ENCODE measurements at places on chromosomes 11 and 22.
A peak's percentile ranks its signal among the peaks of the same experiment; 100 is the strongest.

DNA sequence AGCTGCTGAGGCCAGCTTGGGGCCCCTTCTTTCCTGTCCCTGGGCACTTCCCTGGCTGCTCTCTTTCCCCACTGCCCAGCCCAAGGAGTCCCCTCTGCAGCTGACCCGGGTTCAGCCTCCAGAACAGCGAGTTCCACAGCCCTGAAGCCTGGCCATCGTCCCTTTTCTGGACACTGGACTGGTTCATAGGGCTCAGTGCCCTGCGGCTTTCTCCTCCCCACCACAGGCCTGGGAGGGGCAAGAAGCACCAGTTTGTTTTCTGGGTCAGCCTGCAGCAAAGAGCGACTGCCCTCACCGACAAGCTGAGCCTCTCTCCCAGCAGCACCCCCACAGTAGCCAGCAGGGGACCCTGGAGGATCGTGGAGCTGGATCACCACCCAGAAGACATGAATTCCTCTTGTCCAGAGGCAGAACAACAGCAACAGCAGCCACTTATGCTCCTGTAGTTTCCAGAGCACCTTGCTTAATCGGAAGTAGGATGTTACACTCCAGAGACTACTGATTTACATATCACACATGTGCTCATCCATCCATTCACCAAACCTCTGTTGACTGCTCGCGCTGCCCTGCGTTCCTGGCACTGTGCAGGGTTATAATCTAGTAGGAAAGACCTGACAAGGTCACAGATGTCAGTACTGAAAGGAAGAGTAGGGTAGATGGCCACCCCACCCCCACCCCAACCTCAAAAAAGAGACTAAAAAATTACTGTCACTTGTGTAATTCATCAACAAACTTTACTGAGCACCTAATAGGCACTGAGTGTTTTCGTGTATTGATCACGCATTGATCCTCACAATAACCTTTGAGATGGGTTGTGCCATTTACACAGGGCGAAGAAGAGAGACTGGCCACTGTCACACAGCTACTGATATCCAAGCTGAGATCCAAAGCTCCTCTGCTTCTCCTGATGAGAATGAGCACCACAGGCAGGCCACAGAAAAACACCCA, 13.0 kb upstream of the CXCR5 start:
- no peak for DNase-seq

GRCh38 chr11:68148879-68149278, 27.7 kb upstream of the CHKA start:
- DNase-seq: no peak

DNA sequence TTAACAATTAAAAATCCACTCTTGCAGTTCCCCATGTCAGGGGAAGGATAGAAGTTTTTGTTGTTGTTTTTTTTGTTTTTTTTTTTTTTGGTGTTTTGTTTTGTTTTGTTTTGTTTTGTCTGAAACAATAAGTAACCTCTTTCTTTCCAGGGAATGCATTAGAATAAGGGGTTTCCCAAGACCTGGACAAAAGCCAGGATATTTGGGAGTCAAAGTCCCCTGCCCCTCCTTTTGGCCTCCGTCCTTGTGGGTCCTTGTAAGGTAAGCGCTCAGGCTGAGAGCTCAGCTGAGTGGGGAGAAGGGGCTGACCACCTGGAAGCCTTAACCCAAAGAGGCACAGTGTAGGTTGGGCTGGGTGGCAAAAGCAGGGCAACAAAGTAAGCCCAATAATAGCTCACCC, 515.4 kb downstream of the SOX6 start:
- DNase-seq: no peak

DNA sequence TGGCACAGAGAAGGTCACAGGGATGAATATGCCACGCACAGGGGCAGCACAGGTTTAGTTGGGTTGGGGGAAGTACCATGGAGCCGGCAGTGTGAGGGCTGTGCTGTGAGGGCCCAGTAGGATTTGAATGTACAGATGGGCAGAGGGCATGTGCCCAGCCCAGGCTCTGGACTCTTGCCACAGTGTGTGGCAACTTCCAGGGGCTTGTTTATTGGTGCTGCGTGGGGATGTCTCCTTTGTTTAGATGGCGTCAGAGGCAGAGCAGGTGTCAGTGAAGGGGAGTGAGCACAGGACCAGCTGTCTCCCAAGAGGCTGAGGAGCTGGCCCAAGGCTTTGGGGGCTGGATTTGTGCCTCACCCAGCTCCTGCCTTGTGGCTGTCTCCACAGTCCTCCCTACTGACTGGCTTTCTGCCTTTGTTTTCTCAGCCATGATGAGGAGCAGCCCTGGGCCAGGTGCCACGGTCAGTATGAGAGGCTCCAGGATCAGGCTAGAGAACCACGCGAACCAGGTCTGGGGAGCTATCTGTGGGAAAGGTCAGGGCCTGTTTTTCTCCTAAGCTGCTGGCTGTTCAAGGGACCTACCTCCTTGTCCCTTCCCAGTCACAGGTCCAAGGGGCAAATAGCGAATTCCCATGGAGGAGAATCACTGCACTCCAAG, 21.9 kb downstream of the SUN2 start:
- DNase-seq: no peak

GRCh38 chr11:76207642-76208401, 1.5 kb upstream of the WNT11 start:
- DNase-seq: peak; percentile 68

DNA sequence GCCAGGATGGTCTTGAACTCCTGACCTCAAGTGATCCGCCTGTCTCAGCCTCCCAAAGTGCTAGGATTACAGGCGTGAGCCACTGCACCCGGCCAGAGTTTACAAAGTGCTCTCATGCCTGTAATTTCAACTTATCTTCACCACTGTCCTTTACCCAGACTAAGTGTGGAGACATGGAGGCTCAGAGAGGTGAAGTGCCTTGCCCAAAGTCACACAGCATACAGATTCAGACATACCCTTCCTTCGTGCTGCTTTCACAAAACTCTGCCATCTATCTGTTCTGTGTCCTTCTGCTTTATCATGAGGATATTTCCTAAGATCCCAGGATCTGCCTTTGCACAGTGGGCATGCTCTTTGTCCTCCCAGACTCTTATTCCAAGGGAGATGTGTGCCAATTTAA, 143.6 kb upstream of the SYT13 start:
- DNase-seq: no peak

- no peak for DNase-seq
These were observed 8.4 kb downstream of the LRRC74B start for GRCh38 chr22:21054046-21054713.

DNA sequence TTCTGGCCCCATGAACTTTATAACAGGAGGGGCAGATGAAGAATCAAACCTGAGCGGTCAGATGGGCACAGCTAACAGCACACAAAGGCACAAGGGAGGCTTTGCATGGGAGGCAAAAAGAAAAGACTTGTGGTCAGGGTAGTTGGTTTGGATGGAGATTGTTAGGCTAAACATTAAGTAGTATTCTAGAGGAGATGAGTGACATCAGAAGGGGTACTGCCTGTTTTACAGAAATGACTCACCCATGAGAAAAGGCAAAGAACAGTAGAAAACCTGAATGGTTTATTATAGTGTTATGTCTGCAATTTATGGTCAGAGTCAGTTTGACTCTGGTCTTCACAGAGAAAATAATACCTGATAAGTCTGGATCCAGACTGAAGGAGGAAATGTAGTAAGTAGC, 129.8 kb upstream of the KIRREL3 start:
- DNase-seq: no peak

DNA sequence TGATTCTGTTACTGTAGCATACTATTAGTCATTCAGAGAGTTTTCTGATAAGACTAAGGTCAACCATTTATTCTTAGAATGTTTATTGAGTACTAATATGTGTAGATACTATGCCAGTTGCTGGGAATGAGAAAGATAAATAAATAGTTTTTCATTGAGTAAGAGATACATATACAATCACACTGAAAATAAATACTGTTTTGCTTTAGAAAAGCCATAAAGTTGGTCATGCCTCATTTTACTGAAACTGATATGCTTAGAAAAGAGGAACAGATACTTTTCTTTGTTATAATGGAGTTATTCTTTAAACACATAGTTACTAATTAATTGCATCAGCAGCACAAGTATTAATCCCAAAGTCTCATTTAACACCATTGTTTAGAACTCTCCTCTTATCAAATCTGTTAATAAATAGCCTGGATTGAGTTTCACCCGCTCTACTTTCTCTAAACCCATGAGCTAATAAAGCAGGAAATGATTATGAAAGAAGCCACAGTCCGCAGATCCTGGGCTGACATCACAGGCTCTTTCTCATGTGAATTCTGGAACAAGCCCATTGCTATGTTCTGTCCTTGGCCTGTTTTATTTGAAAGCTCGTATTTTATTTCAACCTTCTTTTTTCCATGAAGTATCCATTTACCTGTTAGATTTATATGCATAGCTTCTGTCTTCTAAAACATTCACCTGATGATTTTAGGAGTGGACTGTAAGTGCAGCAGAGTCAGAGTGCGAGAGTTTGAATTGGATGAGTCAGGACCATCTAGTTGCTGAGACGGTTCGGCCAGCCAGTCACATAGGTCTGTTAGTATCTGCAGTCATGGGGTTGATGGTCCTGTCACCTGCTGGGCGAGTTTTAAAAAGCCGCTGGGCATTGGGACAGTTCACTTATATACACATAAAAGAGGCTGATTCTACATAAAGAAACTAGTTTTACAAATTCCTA, 35.5 kb downstream of the PIWIL4 start:
- DNase-seq: no peak

DNA sequence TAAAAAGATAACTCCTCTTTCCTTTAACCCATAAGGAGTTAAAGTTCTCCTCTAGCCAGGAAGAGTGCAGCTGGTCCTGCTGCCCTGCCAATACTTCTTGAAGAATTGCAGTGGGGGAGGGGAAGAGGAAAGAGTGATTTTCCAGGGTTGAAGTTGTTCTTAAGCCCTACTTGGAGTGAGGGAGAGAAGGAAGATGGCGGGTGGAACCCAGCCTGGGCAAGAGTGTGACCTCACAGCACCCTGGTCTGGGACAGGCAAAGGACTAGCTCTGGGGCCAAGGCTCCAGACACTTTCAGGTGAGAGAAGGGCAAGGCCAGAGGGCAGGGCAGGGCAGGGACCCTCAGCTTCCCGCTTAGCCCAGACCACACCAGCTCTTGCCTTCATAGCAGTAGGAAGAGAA, 6.6 kb downstream of the TNKS1BP1 start:
- no peak for DNase-seq

DNA sequence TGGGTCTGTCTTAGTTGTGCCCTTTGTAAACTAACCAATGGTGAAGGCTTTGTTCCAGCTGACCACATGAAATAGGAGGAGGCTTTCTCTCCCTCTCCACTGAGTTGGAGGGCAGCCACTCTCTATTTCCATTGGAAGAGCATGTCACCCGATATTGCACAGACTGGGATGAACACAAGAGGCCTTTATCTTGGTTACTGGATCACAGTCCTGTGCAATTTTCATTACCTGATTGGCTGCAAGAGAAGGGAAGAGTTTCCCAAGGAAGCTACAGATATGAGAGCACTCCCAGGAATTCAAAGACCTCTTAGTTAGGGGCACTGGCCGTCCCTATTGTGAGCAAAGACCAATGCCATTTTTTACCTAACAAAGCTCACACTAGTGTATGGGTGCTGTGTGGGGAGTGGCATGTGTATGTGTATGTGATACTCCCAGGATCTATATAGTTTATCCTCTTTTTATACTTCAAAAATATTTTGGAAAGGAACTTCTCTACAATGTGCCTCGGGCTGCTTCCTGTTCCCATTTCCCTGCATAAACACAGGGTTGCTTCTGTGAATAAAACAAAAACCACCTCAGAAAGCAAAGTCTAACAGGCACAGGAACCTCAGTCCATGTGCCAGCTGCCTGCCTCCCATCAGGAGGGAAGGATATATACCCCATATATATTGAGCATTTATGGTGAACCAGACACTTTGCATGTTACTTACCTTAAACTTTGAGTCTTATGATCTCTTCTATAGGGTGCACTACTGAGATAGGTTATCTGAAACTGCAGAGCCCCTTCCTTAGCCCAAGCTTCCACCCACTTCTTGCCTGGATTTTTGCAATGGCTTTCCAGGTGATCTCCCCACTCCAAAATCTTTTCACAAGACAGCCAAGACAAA, 126.5 kb downstream of the RASSF10 start:
- no peak for DNase-seq

DNA sequence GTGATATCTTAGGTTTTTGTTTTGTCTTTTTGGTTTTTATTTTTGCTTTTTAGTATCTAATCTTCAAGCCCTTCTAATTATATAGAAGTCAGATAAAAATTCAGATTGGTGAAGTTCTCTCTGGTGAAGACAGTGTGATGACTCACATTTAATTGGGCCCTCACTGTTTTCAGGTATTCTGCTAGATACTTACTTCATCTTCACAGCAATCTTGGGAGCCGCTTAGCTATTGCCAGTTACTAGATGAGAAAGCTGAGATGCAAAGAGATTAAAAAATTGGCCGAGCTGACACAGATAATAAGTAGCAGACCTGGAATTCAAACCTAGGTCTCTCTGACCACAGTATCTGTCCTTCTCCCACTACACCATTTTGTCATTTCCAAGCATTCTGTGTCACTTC, 75.0 kb downstream of the PPP2R1B start:
- no peak for DNase-seq

DNA sequence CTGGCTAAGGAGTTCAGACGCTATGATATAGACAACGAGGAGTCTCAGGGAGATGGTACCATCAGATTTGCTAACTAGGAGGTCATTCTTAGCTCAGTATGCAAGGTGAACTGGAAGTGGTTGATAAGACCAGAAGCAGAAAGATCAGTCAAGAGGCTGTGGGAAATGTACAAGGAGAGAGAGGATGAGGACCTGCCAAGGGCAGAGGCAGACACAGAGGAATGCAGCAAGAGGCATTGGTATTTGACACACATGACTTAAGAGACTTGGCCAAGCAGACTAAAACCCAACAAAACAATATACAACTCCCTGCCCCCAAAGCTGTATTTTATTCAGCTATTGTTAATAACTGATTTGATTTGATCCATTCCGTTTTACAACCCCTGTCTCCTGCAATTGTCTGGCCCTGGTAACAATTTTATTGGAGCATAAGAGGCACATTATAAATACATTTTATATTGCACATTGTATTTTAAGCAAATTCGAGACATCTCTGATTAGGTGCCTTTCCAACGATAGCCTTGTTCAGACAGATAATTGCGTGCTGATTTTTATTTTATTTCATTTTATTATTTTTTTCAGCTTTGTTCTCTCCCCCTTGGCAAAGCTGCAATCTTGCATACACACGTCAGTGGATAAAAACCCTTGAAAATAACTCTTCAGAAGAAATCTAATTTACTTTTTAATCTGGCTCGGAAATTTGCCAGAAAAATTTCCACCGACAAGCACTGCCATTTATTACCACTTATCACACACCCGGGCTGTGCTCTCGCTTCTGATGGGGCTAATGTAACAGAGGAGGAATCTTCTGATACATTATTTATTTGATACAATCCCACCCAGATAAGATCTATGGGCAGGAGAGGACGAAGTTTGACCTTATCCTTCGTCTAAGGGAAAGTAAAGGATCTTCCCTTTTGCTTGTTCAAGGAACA, 237.8 kb downstream of the NXPE2 start:
- no peak for DNase-seq

Data from activated CD8-positive, alpha-beta memory T cell treated with anti-CD3 and anti-CD28 coated beads for 1 hour (primary cell).